ENCODE measurements at places on chromosomes 13 and 19.

DNA sequence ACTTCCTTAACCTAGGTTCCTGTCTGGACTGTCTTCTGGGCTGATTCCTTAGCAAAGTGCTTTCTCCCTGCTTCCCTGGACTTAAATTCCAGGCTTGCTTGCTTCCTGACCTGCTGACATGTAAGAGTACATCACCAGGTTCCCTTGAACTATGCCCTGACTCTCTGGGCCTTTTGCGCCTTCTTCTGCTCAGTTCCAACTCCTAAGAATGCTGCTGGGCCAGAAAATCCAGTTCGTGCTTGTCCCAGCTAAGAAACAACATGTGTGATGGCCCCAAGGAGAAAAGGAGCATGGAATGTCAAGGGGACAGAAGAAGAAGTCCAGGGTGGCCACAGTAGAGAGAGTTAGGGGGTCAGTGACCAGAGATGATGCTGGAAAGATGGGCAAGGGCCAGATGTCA lies 42.6 kb upstream of the MBNL2 start:
- DNase-seq, result no peak

GRCh38 chr19:4059891-4060620 lies 6.6 kb downstream of the ZBTB7A start:
- peak; percentile 37 for DNase-seq

- no peak for DNase-seq
These were observed 69.0 kb upstream of the NPAS1 start for GRCh38 chr19:46950526-46951170.

DNA sequence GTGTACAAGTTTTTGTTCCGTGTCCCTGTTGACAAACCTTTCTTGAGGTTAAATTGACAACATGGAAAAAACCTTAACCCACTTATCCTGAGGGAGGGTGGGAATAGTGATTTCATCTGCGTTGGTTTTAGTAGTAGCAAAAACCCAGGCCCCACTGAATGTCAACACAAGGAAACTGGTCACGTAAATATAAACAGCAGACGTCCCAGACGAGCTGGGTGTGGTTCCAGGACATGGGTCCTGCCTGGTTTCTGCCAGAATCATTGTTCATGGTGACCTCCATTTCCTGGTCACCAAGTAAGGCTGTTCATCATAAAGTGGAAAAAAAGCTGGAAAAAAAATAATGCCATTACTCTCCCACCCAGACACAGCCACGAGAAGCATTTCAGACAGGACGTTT lies 16.9 kb upstream of the F2RL3 start:
- DNase-seq, result no peak

- DNase-seq, result no peak
These were observed 93.6 kb downstream of the WTIP start for GRCh38 chr19:34575206-34575605.

GRCh38 chr13:80361298-80361697 lies 20.4 kb upstream of the SPRY2 start:
- no peak for DNase-seq

DNA sequence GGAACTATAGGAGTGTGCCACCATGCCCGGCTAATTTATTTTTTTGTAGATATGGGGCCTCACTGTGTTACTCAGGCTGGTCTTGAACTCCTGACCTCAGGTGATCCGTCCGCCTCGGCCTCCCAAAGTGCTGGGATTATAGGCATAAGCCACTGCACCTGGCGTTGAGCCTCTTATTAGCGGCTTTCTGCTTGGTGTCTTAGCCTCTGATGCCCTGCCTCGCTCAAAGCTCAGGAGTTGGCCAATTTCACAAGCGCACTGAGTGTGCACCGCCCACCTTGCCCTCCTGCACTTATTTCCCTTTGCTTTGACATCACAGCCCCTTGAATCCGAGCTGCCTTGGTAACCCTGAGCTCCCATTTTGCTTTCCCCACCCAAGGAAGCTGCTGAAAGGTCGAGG lies 10.1 kb downstream of the YIPF2 start:
- DNase-seq, result no peak

GRCh38 chr19:1136201-1136600 lies 32.4 kb downstream of the GPX4 start:
- DNase-seq, result no peak

GRCh38 chr19:16435238-16435917 lies 36.4 kb downstream of the EPS15L1 start:
- DNase-seq, result no peak

DNA sequence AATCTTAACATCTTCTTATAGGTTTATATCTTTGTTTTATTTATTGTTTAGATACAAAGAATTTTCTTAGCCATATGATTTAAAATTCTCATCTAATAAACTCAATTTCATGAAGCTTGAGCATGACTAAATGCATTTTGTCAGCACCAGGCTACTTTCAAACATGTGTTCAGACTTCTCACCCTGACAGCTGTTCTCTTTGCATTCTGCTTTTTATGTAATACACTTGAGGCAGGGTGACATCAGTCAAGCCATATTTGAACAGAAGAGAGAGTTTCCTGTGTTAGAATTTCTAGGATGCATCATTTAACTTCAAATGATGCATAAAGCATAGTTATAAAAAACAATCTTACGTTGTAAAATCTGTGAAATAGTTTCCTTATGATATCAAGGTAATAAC lies 1295.1 kb upstream of the PCDH20 start:
- DNase-seq, result no peak

DNA sequence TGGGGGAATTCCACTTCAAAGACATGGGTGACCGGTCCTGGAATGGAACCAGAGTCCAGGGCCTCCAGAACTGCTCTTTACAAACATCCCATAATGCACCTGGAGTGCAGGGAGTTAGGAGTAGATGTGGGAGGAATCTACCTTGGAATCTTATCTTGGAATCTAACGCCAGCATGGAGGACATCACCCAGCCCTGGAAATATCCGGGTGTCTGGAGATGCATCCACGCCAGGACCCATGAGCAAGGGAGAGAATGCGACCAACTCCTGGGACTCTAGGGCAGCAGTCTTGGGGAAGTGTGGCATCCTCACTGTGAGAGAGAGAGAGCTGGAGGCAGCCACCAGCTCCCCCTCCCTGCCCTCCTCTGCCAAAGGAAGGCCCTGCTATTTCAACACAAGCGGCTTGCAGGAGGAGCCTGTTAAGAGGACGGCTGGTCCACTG lies 211.8 kb downstream of the UQCRFS1 start:
- no peak for DNase-seq

GRCh38 chr19:6705931-6706632 lies 14.4 kb downstream of the C3 start:
- no peak for DNase-seq

DNA sequence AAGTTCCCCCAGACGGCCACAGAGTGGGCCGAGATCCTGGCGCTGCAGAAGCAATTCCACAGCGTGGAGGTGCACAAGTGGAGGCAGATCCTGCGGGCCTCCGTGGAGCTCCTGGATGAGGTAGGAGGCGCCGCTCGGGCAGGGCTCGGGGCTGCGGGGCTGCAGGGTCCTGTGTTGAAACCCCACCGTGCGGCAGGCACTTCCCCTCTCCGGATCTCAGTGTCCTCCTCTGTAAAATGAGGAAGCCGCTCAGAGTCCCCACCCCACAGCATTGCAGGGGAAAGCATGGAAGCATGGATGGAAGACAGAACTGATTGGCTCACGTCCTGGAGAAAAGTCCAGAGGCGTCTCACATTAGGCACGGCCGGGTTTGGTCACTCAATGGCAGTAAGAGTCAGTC lies 6.8 kb upstream of the SCN1B start:
- no peak for DNase-seq

DNA sequence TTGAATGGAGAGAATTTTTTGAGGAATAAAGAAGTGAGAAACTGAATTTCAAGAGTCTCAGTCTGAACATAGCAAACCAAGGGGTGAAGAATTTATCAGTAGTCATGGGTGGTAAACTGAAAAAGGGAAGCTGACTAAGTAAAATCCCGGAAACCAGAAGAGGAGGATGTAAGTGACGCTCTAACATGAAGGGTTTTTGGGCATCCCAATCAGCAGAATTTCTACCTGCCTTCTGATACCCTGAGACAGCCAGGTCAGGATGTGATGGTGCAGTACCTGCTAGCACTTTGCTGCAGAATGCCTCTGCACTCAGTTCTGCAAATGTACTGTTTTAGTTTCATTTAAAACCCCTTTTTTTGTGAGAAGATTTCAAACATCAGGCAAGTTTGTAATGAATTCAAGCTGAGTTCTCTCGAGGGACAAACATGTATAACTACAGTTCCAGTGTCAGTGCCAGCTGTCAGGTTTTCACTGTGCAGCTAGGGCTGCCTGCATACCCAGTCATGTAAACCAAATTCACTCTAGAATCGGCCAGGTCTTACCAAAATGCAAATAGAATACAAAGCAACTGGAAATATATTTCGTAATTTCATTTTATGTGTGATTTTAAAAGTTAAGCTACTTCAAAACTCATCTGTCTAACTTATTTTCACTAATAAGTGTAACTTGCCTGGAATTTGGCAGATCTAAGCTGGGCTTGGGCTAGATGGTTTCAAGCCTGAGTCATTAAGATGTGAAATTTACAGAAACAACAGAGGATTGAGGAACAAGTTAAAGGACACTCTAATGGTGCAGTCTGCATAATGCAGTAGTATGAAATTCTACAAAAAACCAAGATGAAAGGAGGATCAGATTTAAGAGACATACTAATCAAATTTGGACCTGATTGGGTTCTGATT lies 13.8 kb downstream of the METTL21C start:
- DNase-seq, result no peak

DNA sequence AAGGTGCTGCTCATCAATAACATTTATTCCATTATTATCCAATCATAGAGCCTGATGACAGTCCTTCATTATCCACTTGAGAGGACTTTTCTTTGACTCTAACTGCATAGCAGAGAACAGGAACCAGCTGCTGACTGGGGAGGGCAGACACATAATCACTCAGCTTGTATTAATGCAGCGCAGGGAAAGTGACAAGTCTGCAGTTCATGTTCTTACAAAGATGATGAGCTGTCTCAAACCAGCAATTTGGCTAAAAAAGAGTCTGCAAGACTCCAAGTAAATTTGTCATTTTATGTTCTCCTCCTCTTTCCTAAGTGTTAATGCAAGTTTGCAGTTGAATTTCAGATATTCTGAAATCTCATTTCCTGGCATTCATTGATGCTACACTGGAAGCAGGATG lies 40.0 kb upstream of the CBY2 start:
- no peak for DNase-seq

DNA sequence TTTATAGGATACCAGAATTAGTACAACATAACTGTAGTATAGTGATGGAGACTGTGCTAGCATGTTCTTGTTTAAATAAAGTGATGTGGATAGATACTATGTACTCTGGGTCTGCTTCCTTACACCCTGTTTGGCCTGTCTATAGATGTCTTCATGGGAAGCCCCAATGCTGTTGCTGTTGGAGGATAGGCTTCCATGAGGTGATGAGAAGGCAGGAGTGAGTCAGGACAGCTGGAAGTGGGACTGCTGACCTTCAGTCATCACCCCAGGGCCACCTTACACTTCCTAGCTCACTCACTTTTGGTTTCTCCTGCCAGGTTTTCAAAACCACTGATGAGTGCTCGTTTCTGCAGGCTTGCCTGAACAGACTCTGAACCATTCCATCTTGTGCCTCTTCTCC lies 4.2 kb downstream of the KCTD4 start:
- DNase-seq, result no peak

- DNase-seq, result no peak
These were observed 210.9 kb downstream of the SHISA2 start for GRCh38 chr13:25840931-25841330.

- DNase-seq, result no peak
These were observed 118.2 kb upstream of the SLC10A2 start for GRCh38 chr13:103184413-103184812.

DNA sequence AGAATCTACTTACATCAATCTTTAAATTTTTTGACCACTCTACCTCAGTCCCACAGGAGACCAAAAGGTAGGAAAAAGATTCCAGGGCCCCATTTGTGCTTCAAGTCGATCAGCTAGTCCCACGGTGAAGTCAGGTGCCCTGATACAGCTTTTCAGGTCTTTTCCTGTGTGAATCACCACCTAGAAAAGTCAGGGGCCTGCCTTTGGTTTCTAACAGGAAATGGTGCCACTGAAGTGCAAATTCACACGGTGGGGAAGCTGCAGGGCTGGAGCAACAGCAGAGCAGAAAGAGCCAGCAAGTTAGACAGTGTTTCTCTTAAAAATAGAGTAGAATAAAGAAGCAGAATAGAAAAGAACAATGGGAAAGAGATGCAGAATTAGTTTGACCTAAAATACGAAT lies 107.5 kb downstream of the KLF12 start:
- DNase-seq, result peak; percentile 62

DNA sequence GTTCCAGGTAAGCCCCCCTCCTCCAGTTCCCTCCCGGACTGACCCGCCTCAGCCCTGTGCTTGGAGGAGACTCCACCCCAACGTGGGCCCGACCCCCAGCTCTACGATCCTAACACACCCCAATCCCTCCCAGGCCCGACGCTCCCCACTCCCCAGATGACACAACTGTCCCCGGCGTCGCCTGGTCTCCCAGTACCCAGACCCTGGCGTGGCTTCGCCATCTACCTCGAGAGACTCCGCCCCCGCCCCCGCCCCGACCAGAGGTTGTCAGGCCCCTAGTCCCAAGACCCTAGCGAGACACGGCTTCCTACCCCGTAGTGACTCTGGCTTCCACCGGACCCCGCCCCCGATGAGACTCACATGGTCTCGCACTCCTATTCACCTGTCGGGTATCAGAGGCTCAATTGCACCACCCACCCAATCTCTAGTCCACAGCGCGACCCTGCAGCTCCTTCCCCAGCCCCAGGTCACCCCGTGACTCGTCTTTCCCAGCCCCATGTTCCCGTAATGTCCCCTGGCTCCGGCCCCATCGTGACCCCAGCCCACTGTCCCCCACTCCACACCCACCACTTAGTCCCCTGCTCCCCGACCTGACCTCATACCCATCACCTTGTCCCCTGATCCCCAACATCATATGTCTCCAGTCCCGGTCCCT lies 2.9 kb downstream of the CD37 start:
- no peak for DNase-seq

- DNase-seq, result no peak
These were observed 942.1 kb upstream of the SPRY2 start for GRCh38 chr13:81283062-81283461.

GRCh38 chr13:66922444-66922843 lies 307.7 kb downstream of the PCDH9 start:
- no peak for DNase-seq

- no peak for DNase-seq
These were observed 8.0 kb downstream of the HCN2 start for GRCh38 chr19:597406-598315.

DNA sequence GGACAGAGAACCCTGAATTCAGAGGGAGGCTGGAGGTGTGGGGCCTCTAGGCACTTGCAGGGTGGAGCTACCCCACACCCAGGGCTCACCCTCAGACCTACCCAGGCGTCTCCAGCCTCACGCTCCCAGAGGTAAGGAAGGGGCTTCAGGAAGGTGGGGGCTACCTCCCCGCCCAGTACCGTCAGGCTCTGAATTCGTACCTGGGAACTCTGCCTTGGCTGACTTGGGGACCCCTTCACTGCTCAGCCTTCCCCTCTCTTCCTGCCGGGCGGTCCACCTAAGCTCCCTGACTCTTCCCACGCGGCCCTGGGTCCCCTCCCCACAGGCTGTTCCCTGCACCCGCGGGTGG lies 28.5 kb upstream of the PARP4 start:
- no peak for DNase-seq

GRCh38 chr13:51873837-51874236 lies 12.1 kb downstream of the CCDC70 start:
- no peak for DNase-seq

DNA sequence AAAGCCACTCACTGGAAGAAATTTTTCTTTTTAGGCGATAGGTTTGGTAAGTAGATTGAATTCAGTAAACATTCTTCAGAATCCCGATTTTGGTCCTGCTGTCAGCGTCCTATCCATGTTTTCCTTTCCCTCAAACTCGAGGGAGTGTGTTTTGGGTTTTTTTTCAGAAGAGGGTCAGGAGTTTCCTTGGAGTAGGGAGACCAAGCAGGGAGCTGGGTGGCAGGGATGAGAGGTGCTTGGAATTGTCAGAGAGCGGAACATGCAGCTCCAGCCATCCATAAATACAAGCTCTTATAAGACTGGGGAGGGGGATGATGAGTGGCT lies 1.6 kb upstream of the PCDH8 start:
- no peak for DNase-seq

Data from effector CD4-positive, alpha-beta T cell (primary cell).